ENCODE measurements at places on chromosomes 6 and 20.

- DNase-seq, result no peak
Measured at GRCh38 chr6:52164319-52165094, 21.7 kb upstream of the IL17A start.

DNA sequence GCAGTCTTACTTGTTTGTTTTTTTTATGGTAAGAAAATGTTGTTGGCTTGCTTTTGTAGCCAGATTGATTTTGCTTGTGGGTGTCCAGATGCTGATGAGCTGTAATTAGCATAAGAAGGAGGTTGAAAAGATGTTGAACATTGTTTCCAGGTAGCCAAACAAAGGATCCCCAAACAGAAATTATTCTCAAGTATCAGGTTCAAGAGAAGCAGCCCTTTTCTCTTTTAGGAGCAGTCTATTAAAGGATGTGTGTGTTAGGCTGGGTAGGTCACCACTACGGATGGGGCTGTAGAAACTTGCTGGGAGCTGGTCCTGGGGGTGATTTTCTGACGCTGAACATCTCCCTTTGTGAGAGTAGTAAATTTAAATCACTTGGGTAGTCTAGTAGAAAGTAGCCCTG, 86.9 kb upstream of the VSTM2L start:
- no peak for DNase-seq

DNA sequence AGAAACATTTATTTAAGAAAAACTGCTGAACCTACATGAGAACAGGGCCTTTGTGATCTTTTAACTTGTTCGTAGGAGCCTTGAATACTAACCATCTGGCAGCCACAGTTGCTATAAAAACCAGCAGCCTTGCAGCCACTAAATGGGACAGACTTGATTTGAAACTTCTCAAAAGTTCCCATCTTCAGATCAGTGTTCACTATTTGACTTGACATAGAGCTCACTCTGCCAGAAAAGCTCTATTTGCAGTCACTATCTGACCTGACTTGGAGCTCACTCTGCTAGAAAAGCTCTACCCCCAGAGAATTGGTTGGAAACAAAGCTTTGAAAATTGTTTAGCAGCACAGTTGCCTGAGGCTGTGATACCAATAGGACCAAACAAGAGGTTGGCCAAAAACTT, 119.3 kb upstream of the F13A1 start:
- no peak for DNase-seq

- no peak for DNase-seq
Measured at GRCh38 chr6:43455531-43456428, at the start of gene DLK2. TSS of gene DLK2 (minus strand) at chr6:43455548. CDS start at chr6:43454825, 723 bp downstream.
